T-helper 17 cell (primary cell): ENCODE measurements at places on chromosomes 1 and 21.

DNA sequence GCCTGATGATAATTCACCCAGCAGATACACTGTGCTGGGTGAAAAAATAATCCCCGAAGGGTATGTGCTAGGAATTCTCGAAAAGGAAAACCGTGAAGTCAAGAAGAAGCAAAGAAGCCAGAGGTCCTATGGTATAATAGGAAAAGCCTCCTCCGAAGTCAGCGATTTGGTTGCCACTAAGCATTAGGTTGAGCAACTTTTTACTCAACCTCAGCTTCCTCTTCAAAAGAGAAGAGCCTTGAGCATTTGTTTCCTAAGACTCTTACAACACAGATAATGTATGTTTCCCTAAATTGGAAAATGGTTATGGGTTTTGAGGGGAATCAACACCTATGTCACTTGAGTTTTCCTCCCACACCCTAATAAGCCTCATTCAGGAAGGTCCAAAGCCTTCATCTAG, 21.3 kb upstream of the MNDA start:
- DNase-seq = no peak

DNA sequence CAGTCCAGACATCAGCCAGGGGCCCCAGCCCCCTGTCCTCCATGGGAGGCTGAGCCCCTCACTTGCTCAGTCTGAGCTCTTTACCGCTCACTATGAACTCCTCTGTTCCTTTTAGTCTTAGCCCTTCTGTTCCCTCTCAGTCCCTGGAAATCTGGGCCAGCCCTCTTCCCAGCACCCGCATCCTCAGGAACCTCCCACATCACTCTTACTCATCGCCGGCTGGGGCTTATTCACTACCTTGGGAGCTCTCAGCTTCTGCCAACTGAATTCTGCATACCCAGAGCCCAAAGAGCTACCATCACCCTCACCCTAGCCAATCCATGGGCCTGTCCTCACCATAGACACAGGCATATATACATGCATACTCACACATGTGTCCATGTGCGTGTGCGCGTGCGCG, 11.5 kb downstream of the KNCN start:
- no peak for DNase-seq

- DNase-seq = no peak
Observed at GRCh38 chr1:18900303-18900841, 2.0 kb downstream of the ALDH4A1 start.

GRCh38 chr1:169003864-169004516, 102.5 kb upstream of the ATP1B1 start:
- DNase-seq = no peak

- no peak for DNase-seq
Observed at GRCh38 chr1:101382135-101382534, 145.3 kb downstream of the S1PR1 start.

DNA sequence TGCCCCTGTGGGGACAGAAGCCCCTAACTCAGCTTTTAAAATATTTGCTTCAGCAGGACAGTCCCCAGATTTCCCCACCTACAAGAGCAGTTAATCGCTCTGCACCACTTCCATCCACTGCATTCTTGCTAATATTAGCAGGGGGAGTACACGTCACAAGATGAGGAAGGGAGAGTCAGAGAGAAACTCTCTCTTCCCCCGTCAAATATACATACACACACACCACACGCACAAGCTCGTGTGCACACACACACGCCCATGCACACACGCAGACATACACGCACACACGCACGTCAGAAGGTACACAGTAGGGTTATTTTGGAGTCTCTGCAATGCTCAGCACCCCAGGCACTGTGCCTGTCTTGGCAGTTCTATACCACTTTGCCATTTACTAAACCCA, 2.1 kb downstream of the CLCA1 start:
- no peak for DNase-seq

GRCh38 chr1:234315091-234315541, 58.1 kb upstream of the COA6 start:
- DNase-seq = no peak

- DNase-seq = no peak
Observed at GRCh38 chr21:19523746-19524145, 1120.2 kb upstream of the TMPRSS15 start.

- DNase-seq = no peak
Observed at GRCh38 chr1:41333146-41333784, 28.0 kb upstream of the FOXO6 start.

DNA sequence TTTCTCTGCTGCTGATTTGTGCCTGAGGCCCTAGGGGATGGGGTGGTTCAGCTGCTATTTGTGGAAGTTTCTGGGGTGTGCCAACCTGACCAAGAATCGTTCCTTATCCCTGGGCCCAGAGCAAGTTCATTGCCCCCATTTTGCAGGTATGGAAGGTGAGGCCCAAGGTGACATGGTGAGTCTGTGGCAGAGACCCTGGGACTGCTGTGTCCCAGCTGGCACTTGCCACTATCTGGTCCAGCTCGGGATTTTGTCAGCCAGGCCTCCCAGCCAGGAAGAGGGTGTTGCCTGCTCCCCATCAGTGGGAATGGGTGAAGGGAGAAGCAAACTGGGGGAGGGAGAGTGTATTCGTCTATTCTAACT, 18.9 kb upstream of the LRP8 start:
- DNase-seq = no peak
